ENCODE measurements at places on chromosomes 16 and 17.
A peak's percentile ranks its signal among the peaks of the same experiment; 100 is the strongest.

- no peak for DNase-seq
These were observed 11.7 kb downstream of the ZNHIT3 start for GRCh38 chr17:36498155-36498554.

- no peak for DNase-seq
These were observed 9.9 kb downstream of the PRSS27 start for GRCh38 chr16:2710021-2710710.

- DNase-seq, result peak; percentile 48
These were observed 8.5 kb downstream of the TIMM22 start for GRCh38 chr17:1005361-1005946.

DNA sequence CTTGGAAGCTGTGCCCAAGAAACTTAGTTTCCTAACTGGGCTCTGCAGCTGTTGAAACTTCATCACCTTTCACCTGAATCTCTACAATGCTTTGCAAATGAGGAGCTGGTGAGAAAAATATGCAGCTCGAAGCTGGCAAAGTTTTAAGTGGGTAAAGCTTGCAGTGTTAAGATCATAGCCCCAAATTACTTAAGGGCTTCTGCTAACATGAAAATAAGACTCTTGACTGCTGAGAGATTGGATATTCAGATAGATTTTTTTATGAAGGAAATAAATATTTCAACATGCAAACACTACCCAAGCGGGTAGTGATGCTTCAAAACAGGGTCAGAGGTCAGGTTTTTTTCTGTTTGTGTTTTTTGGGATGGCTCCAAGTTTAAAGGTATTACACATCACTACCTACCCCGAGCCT is 278.7 kb downstream of the FTO start:
- no peak for DNase-seq

- no peak for DNase-seq
These were observed 775 bp upstream of the CHP2 start for GRCh38 chr16:23753908-23754593.

- no peak for DNase-seq
These were observed 21.8 kb upstream of the AATK start for GRCh38 chr17:81187586-81188490.

- peak; percentile 25 for DNase-seq
These were observed 10.1 kb downstream of the WFIKKN2 start for GRCh38 chr17:50845240-50846147.

DNA sequence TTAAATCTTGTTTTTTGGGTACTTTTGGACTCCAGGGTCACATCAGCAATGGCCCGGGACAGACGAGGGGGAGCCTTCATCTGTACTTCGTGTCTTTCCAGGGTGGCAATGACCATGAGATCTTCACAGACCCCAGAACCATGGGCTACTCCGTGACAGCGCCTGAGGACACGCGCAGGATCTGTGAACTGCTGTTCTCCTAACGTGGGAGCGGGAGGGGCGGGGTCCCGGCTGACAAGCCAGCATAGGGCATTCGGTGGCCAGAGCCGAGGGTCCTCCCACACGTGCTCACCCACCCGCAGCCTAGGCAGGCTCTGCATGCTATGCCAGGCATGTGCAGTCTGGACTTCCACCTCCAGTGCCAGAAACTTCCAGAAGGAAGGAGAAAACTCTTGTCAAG is 21.2 kb downstream of the CARHSP1 start:
- no peak for DNase-seq

GRCh38 chr17:55320594-55321426 is 56.0 kb downstream of the HLF start:
- DNase-seq, result no peak

DNA sequence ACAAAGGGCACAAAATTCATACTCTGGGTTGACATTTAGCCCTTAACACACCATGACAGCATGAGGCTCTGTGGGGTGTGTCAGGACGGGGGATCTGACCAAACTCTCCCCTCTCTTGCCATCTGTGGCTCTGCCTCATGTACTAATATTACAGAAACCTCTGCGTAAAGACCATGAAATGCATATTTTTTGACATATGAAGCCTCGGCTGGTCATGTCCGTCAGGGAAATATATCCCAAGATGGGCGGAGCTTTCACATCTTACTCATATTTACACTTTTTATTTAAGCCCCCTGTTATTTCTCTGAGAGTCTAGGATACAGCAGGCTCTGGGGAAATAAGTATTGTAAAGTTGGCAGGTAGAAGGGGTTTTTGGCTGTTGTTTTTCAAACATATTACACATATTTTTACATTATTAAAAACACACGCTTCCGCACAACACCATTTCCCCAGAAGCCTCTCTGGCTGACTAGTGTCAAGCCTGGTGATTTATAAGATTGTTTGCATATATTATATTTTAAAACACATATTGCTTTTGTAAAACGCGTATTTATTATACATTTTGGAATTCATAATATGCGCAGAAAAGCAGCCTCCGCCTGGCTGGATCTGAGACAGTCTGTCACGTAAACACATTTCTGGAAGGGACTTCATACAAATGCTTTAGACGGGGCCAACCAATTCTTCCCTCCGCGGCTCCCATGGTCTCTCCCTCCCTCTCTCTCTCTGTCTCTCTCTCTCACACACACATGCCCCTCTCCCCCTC is 237.7 kb upstream of the ZFHX3 start:
- peak; percentile 35 for DNase-seq

DNA sequence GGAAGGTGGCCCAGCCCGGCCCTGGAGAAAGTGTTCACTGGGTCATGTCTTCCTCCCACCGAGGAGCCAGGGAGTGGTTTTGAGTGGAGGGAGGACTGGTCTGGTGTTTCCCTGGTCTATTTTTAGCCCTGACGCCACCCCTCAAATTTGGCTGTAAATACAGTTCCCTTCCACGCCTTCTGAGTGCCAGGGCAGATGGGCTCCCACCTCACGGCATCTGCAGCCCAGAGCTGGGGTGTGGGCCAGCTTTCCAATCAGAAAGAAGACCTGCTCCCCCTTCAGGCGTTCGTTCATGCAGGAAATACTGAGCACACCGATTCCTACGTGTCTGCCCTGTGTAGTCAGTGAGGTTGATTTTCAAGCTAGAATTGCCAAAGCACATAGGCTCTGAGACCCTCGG is 53.7 kb downstream of the SNX20 start:
- peak; percentile 48 for DNase-seq

DNA sequence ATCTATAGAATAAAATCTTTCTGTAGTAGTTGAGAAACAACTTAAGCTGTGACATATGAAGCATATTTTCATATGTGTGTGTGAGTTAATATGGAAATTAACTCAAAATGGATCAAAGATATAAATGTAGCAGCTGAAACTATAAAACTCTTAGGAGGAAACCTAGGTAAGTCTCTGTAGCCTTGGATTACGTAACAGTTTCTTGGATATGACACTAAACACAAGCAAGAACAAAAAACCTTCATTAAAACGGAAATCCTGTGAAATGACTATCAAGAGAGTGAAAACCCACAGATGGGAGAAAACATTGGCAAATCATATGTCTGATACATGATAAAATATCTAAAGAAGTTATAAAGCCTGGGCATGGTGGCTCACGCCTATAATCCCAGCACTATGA is 104.4 kb downstream of the VPS53 start:
- no peak for DNase-seq

GRCh38 chr17:80862978-80863377 is 128.7 kb upstream of the CHMP6 start:
- DNase-seq, result no peak

DNA sequence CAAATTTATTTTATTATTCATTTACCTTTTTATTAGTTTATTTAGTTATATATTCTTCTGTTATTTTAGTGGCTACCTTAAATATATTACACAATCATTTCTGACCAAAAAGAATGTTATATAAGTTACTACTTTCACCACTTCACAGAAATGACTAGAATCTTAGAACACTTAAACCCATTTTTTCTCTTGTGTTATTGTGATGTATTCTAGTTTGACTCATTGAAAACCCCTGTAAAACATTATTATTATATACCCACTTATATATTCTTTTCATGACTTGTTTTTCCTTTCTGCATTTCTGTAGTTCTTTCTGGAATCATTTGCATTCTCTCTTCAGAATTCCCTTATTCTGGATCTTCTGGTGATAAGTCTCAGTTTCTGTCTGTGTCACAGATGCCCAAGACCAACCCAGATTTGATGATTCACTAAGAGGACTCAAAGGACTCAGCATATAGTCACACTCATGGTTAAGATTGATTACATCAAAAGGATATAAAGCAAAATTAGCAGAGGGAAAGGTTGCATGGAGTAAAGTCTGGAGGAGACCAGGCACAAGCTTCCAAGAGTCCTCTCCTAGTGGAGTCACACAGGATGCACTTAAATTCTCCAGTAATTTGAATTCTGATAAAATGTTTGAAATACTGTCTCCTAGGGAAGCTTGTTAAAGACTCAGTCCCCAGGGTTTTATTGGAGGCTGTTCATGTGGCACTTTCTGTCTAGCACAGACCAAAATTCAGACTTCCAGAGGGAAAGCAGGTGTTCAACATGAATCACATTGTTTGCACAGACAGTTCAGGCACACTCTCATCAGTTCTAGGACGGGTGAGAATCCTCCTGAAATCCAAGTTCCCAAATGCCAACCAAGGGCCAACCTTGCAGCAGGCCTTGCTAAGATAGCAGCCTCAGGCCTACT is 7.7 kb downstream of the GINS3 start:
- DNase-seq, result peak; percentile 15

DNA sequence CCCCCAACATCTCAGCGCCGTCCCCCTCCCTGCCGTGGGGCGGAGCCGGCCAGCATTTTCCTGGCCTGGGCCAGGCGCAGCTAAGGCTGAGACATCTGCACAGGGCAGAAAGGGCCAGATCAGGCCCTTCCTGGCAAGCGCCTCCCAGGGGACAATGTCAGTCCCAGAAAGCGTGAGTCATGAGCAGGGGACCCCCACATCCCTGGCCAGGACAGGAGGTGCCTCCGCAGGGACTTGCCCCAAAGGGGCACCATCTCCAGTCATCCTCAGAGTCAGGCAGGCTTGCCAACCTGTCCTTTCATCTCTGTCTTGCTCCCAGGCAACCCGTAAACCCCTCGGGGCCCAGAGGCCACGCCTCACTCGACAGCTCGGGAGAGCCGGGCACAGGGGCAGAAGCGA is 43.2 kb downstream of the SOCS1 start:
- DNase-seq, result no peak

DNA sequence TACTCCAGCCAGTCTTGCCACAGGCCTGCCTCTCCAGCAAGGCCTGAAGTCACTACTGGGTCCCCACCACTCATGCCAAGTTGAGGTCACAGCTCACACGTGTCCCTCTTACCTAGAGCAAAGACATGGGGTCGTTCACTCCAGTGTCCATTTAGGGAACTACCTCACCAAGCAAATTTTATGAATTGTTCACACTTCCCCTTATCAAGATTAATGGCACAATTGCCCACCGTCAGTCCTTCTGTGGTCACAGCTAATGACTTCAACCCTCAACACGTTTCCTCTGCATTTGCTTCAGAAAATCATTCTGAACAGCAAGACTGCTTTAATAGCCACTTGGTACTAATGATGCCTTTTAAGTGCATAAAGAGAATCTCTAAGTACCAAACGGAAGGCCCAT is 14.6 kb downstream of the IRX6 start:
- no peak for DNase-seq

- DNase-seq, result no peak
These were observed 1.2 kb downstream of the BCAR1 start for GRCh38 chr16:75250089-75250808.

GRCh38 chr16:3841729-3842508 is 38.6 kb downstream of the CREBBP start:
- DNase-seq, result no peak

DNA sequence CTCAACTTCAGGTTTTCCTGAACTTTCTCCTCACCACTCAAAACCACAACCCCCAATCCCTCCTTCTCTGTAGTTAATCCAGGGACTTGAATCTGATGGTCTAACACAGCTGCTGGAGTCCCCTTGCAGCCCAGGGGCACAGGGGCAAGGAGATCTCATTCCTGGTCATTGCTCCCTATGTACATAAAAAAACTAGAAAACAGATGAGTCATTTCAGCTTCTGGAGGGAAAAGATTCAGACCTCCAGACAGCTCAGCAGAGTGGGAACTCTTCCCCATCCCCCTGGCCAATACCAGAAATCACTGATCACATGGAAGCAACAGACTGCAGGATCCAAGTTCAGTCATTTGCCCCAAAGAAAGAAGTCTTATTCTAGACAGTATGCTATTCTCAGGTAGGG is 62.1 kb downstream of the DYNLRB2 start:
- DNase-seq, result peak; percentile 15

- peak; percentile 59 for DNase-seq
These were observed 82.2 kb downstream of the CMC2 start for GRCh38 chr16:80924372-80924978.
